Substantia nigra (tissue), 51 donors: ENCODE measurements at places on chromosomes 16 and 17.

GRCh38 chr17:9715503-9716016, 70.2 kb downstream of the USP43 start:
- DNase-seq: no peak

- DNase-seq: no peak
Observed at GRCh38 chr17:71327376-71328059, 793.3 kb upstream of the SOX9 start.

- no peak for DNase-seq
Observed at GRCh38 chr17:56679777-56680422, 86.4 kb downstream of the NOG start.

DNA sequence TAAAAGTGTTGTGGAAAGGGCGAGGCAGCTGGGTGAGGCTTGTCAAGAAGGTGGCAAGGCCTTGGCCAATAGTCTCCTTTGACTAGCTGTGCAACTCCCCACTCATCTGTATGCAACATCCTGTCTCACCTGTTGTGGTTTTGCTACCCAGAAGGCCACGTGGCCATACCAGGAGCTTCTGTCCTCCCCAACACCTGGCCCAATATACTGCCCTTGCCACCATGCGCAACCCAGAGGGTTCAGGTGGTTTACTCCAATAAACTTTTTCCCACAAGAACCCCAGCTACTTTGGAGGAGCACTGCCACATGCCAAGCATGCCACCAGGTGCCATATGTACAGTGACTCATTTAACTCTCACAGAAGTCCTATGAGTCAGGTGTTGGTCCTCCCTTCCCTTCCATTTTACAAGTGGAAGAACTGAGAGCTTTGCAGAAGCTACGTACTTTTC, 10.2 kb downstream of the MYO19 start:
- DNase-seq: no peak

DNA sequence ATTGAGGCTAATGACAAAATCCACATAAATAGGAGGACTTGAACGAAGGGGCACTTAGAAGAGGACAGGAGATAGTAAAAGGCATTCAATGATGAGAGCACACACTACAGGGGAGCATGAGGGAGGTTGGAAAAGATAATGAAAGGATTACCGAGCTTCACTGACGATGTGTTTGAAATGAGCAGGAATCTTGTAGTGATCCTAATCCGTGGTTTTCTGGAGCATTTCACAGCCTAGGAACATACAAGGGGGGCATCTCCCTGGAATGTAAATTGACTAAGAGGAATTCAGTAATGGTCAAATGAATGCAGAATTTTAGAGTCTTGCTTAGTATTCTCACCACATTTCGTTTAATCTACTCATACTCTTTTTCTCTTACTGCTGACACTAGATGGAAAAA, 5.2 kb downstream of the ATMIN start:
- no peak for DNase-seq

DNA sequence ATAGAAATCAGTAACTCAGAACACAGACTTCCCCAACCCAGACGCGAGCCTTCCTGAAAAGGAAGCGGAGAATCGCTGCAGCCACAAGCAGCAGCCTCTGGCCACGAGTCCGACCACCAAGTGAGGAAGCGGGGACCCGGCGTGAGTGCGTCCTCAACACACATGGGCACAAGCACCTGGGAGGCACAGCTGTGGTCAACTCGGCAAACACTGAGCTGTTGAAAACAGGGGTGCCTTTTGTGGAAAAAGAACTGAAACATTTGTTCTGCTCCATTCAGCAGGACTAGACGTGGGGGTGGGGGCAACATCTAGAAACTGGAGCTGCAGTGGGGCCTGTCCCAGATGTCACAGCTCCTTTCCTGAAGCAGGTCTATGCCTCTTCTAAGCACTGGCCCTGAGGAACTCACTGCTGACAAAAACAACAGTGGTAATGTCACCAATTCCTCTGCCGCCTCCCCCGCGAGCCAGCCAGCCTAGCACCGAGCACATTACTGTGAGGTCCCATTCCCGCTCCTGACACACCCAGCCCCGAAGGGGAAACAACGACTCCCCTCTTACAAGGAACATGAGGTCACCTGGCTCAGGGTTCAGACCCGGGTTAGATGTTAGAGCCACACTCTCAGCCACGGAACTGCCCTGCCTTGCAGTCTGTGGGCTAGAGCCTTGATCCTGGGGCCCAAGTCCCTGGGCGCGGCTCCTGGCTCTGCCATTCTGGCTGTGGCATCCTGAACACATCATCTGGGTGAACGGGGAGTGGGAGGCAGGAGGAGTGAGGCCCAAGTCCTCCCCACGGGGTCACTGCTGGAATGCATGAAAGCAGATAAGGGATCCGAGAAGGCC, 29.0 kb downstream of the KDM8 start:
- peak; percentile 45 for DNase-seq

DNA sequence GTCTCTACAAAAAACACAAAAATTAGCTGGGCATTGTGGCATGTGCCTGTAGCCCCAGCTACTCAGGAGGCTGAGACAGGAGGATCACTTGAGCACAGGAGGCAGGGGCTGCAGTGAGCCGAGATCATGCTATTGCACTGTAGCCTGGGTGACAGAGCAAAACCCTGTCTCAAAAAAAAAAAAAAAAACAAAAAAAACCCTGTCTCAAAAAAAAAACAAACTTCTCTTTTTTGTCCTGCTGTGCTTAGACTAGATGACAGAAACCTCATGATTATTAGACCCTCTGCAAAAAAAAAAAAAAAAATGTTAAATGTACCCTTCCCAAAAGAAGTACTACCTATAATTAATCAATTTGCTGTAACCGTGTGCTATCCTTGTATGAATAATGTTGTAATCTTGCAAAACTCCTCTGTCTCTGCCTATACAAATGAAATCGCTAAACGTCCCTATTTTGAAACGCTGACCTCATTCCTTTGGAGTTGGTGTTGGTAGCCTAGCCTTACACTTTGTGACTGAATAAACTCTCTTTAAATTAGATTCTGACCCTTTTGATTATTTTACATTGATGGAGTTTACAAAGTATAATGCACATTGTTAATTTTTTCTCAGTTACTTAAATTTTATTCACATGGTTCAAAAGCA, 13.6 kb upstream of the DHRS7B start:
- DNase-seq: no peak

DNA sequence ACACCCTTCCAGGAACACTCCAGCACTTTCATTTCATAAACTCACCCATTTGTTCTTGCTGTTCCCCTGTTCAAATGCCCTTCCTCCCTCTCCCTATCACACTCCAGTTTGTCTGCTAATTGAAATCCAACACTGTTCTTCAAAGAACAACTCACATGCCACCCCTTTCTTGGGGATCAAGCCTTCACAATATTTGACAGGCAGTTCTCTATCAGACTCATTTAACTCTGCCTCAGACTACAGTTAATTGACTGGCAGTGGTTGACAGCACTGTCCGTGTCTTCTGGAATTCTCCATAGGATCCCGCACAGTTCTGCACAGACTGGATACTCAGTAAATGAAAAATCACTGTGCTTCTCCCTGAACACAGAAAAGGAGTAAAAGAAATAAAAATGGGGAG, 87.8 kb downstream of the PMP22 start:
- no peak for DNase-seq
